Activated CD8-positive, alpha-beta T cell treated with anti-CD3 and anti-CD28 coated beads for 36 hours (primary cell): ENCODE measurements at places on chromosomes 4 and X. TPM values are rescaled to one million over a fixed set of nuclear protein-coding genes. Genes with fewer than 3 reads are reported as not detected.

DNA sequence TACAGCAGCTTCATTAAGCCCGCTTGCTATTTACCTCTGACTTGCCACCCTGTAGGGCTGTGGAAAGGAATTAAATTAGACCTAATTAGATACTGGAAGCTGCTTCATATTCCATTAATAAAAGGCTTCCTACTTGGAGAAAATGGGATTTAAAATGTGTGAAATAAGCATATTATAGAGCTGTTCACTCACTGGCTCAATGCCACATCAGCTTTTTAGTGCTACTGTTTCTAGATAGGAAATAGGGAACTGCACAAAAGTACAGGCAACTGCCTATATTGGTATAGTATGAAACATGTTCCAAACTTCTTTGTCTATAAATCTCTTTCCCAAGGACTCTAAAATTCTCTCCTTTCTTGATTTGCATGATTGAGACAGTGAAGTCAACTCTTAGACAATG lies 407.9 kb upstream of the AADAT start:
- no peak for DNase-seq

DNA sequence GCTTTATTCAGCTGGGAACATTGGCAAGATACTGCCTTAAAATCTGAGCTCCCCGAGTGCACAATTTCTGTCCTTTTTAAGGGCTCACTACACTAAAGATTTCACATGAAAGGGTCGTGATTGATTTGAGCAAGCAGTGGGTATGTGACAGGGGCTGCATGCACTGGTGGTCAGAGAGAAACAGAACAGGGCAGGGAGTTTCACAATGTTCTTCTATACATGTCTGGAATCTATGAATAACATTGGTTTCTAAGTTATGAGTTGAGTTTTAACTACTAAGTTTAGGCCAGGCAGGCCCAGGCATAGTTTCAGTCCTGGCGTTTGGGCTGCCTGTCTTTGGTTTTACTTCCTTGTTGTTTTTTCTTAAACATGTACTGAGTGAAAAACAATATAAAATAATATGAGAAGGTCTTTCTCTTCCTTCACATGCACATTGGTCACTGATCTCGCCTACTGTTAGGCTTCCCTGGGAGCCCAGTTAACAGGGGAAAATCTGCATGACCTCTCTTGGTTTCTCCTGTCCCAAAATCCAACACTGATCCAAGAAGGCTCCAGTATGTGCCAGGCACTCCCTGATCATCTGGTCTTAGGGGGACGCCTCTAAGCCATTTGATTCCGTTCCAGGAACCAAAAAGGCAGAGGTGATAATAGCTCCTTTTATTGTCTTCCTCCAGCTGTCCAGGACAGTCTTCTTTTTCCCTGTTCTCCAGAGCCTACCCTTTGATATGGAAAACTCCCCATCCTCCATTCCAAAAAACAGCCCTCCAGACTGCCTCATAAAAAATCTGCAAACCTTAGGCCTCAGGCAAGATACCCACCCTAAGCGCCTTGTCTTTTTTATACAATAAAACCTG lies at the start of gene UGT2B17:
TSS of gene UGT2B17 (minus strand) at position 51 of the 854 bp plus-strand sequence. CDS start 7,838 bp downstream, outside the sequence.
- no peak for DNase-seq

DNA sequence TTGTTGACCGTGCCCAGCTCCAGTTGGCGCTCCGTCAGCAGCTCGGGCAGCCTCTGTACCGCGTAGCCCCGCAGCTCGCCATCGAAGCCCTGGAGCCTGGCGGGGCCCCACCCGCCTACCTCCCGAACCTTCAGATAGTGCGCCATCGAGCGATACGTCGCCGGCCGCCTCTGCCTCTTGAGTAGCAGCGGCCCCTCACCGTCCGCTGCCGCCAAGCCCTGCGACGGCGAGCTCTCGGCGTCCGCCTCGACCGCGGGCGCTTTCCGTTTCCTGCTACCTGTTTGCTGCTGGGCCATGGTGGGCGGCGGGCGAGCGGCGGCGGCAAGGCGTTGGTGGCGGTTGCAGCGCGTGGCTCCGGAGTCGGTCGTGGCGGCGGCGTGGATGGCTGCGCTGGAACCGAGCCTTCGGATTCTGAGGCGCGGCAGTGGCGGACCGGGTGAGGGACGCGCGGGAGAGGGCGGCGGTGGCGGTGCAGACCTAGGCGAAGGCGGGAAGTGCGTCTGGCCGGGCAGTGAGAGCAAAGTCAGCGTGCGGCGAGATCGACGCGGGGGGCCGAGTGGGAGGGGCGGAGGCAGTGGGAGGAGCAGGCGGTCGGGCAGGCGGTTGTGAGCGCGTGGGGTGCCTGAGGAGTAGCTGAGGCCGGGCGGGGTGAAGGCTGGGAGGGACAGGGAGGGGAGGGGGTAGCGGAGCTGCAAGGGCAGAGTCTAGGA lies at the start of gene DCAF12L1:
TSS of gene DCAF12L1 (minus strand) at position 502 of the 710 bp plus-strand sequence. CDS start at position 296, 206 bp downstream.
- DNase-seq = no peak

The MAOB gene
- not detected for total RNA-seq
